ENCODE measurements at places on chromosomes 6 and 20. TPM values are rescaled to one million over a fixed set of nuclear protein-coding genes. Genes with fewer than 3 reads are reported as not detected.

Gene UBE2C
- total RNA-seq: 230 TPM

Gene HLA-DQA2
- total RNA-seq: not detected

Gene CLPSL2
- not detected for total RNA-seq

Gene ADGRF4
- not detected for total RNA-seq

Gene HEY2
- not detected for total RNA-seq

- no peak for DNase-seq
Observed at GRCh38 chr6:34333858-34334257, 58.6 kb downstream of the NUDT3 start.

DNA sequence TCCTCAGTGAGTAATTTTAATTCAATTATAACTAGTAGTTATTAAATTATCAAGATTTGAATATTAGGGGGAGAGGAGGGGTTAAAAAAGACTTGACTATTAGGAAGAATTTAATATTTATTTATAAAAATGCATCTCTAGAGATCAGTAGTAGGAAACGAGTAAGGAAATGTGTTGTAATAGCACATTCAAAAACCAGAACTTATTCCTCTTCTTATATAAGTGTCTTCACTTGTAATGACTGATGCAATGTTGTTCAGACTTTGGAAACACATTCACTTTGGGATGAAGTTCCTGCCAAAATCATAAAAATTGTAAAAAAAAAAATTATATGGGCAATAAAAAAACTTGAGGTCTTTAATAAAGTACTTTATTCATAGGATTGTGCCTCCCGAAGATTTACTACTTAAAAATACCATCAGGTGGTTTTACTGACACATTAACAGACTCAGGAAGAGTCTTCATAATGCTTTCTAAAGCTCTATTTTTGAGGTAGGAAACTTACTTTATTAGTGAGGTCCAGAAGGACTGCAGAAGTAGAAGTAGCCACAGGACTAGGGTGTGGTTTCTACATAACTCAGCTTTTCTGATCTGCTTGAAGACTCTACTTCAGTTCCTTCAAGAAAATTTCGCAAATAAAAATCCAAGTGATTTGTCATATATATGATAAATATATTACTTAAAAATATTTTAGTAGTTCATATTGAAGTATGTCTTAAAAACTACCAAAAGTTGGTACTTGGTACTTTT, 59.8 kb downstream of the CCDC170 start:
- DNase-seq: no peak
